ENCODE measurements at places on chromosomes 13 and 19.

DNA sequence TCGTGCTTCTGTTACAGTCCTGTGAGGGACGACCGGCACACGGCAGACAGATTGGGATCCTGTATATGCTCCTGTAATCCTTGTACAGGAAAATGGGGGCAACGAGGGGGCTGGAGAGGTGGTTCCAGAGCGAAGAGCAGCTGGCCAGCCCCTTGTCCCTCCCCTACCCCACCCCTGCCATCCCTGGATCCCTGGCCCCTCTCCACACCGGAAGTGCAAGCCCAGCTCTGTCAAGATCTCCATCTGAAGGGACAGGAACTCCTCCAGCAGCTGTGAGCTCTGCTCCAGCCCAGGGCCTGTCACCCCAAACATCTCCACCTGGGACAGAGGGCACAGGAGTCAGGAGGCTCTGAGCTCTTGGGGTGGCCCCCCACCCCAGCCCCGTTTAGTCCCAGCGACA is 5.5 kb upstream of the CCER2 start:
- no peak for DNase-seq

DNA sequence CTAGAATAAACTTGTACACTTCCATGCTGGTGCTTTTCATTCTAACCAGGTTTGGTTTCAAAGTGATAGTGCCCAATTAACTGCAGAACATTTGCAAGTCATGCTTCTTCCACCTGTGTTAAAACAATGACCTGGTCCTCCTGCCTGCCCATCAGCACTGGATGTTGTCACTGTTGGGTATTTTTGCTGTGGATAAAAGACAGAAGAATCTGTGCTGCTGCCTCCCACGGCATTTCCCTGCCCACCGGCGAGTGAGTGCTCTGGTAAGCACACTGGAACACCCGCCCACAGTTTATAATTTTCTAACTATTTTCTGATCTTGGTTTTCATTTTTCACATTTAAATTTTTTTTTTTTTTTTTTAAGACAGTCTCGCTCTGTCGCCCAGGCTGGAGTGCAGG is 2.3 kb upstream of the AKAP8 start:
- no peak for DNase-seq

- no peak for DNase-seq
Measured at GRCh38 chr13:80458543-80458942, 117.6 kb upstream of the SPRY2 start.

GRCh38 chr19:48351341-48351752 is 12.4 kb downstream of the TMEM143 start:
- peak; percentile 97 for DNase-seq

DNA sequence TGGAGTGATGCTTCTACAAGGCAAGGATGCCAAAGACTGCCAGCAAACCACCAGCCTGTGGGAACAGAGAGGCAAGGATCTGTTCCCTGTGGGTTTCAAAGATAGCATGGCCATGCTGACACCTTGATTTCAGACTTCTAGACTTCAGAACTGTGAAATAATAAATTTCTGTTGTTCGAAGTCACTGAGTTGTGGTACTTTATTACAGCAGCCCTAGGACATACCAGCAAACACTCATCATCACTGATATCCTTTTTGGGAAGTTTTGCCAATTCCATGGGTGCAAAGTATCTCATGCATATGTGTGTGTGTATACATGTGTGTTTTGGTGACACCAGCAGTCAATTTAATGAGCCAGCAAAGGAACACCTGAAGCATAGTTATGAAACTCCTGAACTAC is 21.0 kb downstream of the LMO7 start:
- DNase-seq: no peak

- DNase-seq: no peak
Measured at GRCh38 chr19:7265963-7266362, 28.3 kb downstream of the INSR start.

- DNase-seq: no peak
Measured at GRCh38 chr13:91776611-91777193, 378.3 kb downstream of the GPC5 start.

DNA sequence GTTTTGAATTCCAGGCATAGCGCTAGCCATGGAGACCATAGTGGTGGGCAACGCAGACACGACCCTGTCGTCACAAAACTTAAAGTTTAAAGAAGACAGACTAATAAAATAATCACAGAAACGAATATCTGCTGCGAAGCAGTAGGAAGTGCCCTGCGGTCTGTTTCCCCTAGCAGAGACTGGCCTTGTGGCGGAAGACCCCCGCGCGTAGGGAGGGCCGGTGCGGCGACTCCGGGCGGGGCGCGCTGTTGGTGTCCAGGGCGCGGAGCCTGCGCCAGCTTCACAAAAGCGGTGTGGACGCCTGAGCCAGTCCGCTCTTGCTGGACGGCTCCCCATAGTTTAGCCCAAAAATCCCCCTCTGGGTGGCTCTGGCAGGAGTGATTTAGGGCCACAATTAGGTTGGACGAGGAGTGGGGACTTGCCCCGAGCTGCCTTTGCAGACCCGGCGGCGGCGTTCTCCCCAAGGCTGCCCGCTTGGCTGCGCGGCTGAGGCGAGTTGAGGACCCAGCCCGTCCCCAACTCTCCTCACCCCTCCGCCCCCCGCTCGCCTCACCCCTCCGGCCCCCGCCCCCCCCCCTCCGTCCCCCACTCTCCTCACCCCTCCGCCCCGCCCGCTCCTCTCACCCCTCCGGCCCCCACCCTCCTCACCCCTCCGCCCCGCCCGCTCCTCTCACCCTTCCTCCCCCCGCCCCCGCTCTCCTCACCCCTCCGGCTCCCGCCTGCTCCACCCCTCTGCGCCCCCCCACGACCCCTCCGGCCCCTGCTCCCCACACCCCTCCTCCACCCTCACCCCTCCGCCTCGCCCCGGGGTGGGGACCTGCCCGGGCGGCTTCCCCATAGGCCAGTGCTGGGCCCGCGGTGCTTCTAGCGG is 14.2 kb upstream of the LATS2 start:
- DNase-seq: peak; percentile 73

- DNase-seq: no peak
Measured at GRCh38 chr19:2113439-2114211, 16.9 kb downstream of the IZUMO4 start.

DNA sequence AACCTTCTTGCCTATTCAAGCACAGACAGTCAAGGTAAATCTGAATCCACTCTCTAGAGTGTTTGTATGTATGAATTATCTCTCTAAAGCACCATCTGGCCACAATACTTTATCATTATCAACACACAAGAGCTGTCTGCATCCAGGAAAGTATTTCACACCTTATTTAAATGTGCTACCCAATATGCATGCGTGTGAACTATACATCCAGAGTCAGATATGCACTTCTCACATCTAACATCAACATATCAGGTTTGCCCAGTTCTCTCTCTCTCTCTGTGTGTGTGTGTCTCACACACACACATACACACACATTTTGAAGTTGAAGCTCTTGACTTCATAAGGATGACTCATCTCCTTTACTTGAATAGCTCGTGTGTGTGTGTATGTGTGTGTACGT is 697.5 kb upstream of the PCDH20 start:
- no peak for DNase-seq

DNA sequence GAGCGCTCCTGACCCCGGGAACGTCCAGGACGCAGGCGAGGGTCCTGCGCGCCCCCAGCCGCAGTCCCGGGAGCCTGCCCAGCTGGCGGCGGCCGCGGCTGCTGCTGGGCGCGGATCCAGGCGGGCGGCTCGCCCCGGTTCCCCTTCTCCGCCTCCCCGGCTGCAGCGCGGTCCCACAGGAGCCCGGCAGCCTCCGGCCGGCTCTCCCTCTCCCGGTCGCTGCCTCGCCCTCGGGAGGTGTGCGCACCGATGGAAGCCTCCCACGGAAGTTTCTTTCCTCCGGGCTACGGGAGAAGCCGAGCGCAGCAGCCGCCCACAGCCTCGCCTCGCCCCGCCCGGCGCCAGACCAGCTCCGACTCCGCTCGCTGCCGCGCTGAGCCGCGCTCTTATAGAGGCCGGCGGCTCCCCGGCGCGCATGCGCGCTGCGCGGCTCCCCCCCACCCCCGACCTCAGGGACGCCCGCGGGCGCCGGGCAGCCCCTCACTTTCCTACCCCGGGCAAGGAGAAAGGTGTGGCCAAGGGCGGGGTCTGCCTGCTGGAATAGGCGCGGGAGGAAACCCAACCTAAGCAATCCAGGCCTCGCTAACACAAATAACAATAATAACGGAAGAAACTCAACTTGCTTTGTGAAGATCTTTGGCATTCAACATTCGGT is at the start of gene SHISA2:
Gene SHISA2, minus strand, starts transcription at position 360 of the 655 bp plus-strand sequence. CDS start 1,041 bp downstream, outside the sequence.
- DNase-seq: peak; percentile 60

DNA sequence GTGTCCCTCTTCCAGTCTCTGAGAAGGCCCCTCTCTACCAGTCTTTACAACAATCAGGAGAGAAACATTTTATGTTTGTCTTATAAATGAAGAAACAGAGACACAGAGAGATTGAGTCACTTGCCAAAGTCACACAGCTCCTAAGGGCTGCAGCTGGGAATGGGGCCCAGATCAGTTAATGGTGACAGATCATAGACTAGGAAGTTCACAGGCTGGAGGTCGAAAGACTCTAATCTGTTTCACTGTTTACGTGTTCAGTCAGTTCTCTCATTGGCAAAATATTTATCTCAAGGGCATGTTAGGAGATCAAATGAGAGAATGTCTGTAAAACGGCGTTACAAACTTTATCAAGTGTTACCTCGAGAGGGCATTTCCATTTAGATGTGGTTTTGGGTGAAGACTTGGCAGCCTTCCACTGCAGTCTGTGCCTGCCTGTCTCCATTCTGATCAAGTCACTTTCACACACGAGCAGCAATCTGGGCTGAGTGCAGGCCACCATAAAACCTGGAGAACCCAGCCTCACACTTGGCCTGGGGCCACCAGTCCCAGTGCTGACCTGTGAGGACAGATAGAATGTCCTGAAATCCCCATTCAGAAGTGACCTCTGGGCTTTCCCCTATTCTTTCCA is 65.1 kb downstream of the SIAH3 start:
- no peak for DNase-seq

DNA sequence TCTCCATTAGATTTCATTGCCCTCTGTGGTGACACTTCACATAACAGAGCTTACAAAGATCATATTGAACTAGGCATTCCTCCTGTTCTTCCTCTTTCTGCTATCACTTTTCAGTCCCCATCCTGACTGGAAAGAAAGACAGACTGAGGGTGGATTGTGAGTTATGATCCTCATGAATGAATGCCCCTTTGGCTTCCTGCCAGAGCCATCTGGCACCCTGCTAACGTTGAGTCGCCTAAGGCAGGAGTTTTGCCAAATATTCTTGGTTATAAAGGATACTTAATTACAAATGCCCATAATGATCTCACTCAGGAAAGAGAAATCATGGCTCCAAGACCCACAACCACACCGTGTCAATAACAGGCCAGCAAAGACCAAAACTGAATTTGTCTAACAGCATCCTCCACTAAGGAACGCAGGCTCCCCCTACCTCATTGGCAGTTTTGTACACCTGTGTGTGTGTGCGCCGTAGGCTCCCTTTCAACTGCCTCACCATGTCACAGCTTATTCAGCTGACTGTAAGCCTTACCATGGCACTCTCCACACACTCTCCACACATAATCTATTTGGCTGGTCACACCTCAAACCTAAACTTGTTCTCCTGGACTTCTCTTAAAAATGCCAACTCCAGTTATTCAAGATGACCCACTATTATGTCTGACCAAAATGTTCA is 15.5 kb downstream of the ZNF211 start:
- no peak for DNase-seq

- peak; percentile 43 for DNase-seq
Measured at GRCh38 chr13:113860665-113861432, 3.0 kb downstream of the GAS6 start.

DNA sequence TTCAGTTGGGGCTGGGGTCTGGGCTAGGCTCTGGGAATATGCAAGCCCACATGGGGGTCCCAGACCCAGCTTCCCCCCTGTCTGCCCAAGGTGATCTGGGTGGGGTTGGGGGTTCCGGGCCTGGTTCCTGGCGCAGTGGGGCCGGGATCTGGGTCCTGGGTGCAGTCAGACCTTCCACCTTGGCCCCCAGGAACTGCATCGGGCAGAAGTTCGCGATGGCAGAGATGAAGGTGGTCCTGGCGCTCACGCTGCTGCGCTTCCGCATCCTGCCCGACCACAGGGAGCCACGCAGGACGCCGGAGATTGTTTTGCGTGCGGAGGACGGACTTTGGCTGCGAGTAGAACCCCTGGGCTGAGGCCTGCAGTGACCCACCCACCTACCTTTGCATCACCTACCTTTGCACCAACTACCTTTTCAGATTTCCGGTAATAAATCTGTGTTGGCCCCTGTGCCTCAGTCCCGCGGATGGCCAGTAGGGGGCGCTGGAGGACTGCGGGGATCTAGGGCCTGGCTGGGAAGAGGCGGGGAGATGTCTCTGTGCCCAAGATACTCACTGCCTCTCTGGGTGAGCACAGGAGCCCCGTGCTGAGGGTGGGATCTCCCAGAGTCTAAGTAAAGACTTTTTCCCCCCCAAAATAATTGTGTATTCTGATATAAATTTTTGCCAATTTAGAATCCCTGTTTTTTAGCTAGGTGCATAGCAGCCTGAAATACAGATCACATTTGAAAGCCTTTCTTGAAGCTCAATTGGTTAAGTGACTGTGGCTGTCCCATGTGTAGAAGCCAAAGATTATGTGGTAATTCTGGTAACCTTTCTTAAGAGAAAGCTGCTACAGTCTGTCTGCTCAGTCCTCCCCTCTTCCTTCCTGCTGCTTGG is 11.5 kb upstream of the CYP4F3 start:
- peak; percentile 100 for DNase-seq

DNA sequence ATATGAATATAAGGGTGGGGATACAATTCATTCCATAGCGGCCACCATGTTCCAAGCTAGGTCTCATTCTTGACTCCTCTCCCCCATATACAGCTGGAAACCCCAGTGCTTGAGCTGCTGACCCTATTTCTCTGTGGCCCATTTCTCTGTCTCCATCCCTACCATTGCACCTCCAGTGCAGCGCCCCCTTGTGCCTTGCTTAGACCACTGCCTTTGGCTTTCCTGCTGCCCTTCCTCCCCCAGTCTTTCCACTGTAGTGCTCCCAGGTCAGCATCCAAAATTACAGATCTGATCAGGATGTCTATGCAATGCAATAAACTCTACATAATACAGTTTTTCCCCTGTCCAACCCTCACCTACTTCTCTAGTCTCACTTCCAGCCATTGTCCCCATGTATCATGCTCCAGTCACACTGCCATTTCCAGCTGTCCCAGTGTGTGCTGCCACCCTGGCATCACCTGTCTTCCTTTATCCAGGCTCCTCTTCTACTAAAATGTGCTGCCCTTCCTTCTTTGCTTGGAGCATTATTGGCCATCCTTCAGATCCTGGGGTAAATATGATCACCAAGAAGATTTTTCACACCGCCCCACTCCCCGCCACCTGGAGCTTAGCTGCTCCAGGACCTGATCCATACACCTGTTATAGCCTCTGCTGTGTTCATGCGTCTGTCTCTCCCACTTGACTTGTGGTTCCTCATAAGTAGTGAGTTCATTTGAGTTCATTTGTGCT is 199.4 kb upstream of the IPO5 start:
- DNase-seq: no peak

- no peak for DNase-seq
Measured at GRCh38 chr13:73984201-73984600, 150.0 kb downstream of the KLF12 start.

DNA sequence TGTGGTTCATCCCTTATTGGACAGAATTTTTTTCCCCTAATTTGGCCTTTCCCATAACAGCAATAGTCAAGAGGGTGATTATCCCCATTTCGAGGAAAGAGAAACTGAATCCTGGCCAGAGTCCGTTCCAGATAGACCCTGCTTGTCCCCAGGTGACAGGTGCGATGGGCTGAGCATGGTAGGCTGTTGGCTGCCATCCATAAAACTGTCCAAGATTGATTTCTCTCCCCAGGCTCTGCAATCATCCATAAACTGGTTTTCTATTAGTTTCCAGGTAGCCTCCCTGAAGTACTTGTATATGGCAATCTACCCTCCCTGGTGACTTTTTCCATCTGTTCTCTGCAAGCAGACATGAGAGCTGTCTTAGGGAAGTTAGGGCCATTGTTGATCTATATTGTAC is 25.4 kb downstream of the SERP2 start:
- DNase-seq: no peak

Measured in activated CD8-positive, alpha-beta memory T cell treated with anti-CD3 and anti-CD28 coated beads, Interleukin-2, amount 50 U/mL, for 48 hours (primary cell).